Right renal cortex interstitium (tissue), 3 donors: ENCODE measurements at places on chromosomes 7 and 10.

GRCh38 chr10:43923328-43923727, 274.6 kb upstream of the ZNF32 start:
- DNase-seq: no peak

- DNase-seq: no peak
These were observed 742 bp upstream of the TYSND1 start for GRCh38 chr10:70147259-70147625.

DNA sequence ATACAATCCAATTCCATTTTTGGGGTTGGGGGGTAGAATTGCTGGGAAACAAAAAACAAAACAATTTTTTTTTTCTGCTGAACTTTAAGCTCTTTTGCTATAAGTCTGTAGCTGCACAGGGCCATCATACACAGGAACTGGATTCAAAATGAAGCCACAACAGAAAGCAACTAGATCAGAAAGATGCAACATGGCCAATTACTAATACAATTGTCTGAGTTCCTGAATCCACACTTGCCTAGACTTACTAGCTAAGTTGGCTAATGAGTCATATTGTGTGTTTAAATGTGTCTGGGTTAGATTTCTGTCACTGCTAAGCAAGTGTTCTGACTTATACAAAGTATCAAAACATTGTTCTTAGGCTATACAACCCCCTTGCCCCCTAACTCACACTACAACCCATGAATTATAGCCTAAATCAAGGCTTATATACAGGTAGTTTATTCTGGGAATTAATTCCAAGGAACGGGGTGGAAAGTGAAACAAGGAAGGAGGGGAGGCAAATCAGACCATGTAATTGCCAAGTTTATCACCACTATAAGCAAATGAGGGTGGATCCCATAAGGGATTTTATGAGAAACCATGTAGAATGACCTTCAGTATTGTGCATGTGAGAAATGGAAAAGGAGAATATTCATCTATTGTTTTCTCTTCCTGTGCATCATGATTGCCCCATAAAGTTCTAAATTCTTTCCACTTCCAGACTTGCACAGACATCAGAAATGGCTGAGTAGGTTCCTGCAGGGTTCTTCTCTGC, 337.9 kb upstream of the SORCS1 start:
- DNase-seq: no peak

- DNase-seq: no peak
These were observed 16.8 kb downstream of the GIMAP5 start for GRCh38 chr7:150753826-150754603.

DNA sequence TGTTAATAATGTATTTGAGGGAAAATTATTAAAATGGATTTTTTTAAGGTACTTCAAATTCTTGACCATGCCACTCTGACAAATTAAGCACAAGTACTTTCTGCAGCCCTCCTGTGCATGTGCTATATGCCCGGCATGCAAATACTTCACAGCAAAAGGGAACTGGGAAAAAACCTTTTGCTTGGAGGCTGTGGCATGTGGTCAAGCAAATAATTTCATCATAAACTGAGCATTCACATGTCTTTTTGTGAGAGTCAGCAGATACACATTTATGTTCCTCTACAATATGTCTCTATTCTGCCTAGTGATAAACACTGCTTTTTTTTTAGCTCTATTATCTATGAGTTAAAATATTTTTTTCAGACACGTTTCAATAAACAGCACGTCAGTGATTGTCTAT, 53.7 kb upstream of the SEMA3A start:
- DNase-seq: no peak

GRCh38 chr10:62159351-62159750, 109.3 kb downstream of the RTKN2 start:
- DNase-seq: no peak

DNA sequence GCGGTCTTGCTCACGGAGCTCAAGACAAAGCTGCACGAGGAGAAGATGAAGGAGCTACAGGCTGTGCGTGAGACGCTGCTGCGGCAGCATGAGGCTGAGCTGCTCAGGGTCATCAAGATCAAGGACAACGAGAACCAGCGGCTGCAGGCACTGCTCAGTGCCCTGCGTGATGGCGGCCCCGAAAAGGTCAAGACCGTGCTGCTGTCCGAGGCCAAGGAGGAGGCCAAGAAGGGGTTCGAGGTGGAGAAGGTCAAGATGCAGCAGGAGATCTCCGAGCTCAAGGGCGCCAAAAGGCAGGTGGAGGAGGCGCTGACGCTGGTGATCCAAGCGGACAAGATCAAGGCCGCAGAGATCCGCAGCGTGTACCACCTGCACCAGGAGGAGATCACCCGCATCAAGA, 51.4 kb downstream of the JAKMIP3 start:
- DNase-seq: no peak

- DNase-seq: no peak
These were observed at the start of gene LIMK1 for GRCh38 chr7:74083117-74083876. Gene LIMK1, plus strand, starts transcription at chr7:74083804. Its CDS starts 187 bp downstream, at chr7:74083991.

DNA sequence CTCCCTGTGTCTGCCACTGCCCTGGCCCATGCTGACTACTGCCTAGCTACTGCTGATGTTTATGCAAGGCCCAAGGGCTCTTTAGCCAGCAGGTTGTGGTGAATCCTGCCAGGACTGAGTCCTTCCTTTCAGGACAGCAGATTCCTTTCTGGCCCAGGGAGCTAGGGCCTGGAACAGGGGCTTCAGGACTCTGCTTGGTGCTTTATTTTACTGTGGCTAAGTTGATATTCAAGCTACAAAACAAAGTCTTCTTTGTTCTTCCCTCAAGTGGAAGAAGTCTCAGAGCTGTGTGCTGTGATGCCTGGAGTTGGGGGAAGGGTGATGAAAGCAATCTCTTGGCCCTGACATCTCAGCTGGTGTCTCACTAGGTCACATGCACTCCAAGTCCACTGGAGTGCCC, 66.2 kb upstream of the NME8 start:
- DNase-seq: no peak

- DNase-seq: no peak
These were observed 12.5 kb downstream of the HABP2 start for GRCh38 chr10:113565364-113565763.

DNA sequence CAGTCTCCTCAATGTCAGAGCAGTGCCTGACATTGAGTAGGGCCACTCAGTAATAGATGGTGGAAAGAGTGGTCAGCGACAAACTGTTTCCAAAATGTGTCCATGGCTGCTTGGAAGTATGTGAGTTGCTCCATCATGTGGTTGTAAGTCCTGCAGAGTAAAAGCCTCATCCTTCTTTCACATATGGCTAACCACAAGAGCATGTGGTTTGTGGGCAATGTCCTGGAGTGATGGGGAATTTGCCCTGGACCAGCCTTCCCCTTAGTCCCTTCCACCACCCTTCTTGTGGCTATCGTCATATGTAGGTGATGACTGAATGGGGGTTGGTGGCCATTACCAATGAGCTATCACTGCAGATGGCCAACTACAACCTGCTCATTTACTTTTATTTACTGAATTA, 33.0 kb upstream of the PLXNA4 start:
- DNase-seq: no peak

GRCh38 chr10:16953270-16953669, 136.0 kb upstream of the RSU1 start:
- DNase-seq: no peak

DNA sequence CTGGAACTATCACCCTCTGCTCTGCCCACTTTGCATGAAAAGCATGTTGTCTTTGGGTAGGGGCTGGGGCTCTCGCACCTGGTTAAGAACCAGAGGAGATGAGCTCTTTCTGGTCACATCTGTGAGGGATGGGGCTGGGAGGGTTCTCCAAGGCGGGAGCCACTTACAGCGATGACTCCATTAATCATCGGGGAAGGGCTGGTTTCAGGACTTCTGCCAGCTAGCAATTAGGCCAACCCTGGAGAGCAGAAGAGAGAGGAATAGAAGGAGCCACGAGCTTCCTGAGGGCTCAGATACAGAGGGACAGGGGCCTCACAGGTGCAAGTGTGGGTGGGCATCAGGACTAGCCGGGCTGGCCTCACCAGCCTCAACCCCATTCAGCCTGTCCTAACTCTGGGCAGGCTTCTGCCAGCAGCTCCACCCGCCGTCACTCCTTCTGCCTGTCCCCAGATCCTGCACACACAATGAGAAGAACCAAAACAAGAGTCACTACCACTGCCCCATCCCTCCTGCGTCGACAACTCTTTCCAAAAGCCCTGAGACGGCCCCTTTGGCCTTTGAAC, 8.4 kb downstream of the AQP1 start:
- no peak for DNase-seq

DNA sequence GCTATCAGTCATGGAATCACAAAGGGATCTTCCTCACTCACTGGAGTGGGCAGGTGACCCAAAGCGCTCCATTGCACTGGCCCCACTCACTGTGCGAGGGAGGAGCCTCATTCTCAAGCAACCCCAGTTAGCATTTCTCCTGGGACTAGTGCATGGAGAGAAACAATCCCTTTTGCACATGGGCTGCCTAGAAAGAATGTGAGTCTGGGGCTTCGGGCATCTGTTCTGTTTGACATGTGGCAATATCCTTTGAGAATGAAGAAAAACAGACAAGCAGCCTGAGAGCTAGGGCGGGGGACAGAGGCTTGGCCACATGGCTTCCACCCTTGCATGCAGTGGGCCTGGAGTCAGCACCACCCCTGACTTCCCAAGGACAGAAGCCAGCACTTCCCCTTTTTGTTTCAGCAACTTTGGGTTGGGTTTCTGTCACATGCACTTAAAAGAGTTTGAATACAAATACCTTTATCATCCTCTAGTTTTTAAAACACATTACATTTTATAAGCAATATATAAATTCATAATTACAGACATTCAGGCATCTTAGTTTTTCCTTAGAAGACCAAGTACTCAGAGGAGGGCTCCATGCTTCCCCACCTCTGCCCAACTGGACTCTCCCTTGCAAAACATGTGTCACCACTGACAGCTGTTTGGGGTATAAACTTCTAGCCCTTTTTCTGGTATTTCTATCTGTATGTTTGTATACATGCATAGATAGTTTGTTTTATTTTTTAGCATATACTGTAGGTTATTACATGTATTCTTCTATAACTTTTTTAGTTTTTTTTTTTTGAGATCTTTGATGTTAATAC, 73.8 kb downstream of the RBM20 start:
- no peak for DNase-seq

- no peak for DNase-seq
These were observed 44.8 kb downstream of the GNAT3 start for GRCh38 chr7:80467069-80467468.

GRCh38 chr7:28998105-28998504, 40.0 kb upstream of the TRIL start:
- DNase-seq: no peak

GRCh38 chr10:120172356-120172755, 279.8 kb downstream of the SEC23IP start:
- DNase-seq: no peak

DNA sequence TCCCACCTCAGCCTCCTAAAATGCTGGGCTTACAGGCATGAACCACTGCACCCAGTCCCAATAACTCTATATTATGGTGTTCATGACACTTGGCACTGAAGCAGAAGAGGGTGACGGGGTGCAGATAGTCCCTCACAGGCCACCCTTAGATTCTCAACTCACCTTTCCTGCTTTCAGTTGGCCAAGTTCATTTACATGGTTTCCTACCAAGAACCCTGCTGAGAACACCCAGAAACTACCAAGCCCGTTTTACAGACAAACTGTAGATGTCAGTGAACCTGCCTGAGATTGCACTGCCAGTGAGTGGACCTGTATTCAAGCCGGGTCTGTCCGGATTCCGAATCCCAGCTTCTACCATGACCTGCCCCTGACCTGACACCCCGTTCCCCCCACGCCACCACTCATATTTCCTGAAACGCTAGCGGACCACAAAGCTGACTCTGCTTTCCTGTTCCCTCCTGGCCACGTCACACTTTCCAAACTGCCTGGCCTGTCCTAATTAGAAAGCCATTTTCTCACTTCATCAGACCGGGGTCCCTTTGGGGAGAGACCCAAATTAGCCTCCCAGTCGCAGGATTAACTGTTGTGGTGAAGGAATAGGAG, 17.3 kb downstream of the GRID2IP start:
- DNase-seq: no peak

- no peak for DNase-seq
These were observed 1.9 kb downstream of the GRID1 start for GRCh38 chr10:86364491-86365345.

GRCh38 chr7:51446785-51447184, 130.2 kb upstream of the COBL start:
- no peak for DNase-seq

DNA sequence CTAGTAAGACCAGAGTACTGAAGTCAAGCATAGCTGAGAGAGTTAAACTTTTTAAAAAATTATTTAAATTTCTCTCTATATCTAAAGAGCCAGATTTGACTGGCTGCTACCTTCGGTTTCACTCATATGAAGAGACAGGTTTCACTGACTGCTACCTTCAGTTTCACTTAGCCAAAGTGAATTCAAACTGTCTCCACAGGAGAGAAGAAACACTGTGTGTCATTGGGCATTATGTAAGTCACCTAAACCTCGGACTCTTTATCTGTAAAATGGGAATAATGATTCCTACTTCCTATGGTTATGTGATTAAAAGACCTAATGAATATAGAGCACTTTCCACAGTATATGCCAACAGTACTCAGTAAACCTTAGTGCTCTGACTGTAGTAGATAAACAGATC, 41.6 kb upstream of the MET start:
- no peak for DNase-seq

DNA sequence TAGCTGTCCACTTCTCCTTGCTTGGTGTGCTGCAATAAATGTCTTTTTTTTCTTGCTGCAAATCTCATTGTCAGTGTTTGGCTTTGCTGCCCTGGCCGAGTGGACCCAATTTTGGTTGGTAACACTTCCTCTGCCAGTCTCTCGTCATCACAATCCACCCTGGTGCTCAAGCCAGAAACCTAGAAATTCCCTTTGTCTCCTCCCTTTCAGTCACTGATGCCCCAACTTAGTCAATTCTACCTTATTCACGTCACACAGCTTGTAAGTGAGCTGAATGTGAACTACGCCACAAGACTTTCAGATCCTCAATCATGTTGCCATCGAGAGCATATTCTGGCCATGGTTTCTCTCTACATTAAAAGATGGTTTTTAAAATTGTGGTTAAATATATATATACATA, 13.0 kb upstream of the FRA10AC1 start:
- DNase-seq: no peak

GRCh38 chr10:68330852-68331454, 911 bp upstream of the HNRNPH3 start:
- DNase-seq: no peak

GRCh38 chr7:154867068-154867467, 135.9 kb downstream of the PAXIP1 start:
- no peak for DNase-seq

GRCh38 chr7:2138146-2138765, 94.5 kb downstream of the MAD1L1 start:
- DNase-seq: no peak

DNA sequence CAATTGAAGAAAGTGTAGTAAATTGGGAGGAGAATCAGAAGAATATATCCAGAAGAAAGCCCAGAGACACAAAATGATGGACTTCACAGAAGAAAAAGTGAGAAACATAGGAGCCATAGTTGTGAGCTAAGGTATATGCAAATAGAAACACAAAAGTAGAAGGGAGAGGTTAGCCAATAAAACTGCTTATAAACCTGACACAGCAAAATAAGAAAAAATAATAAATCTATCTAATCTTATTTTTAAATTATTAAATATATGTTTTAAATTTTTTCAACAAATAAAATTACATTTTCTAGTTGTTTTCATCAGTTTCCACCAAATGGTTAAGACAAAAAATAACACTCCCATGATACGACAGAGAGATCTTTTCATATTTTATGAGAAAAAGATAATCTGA, 903.5 kb downstream of the DNAJB9 start:
- DNase-seq: no peak

GRCh38 chr10:82759050-82759449, 884.1 kb downstream of the NRG3 start:
- DNase-seq: no peak
